NCI-H510A (cell line): ENCODE measurements at places on chromosomes 2 and 18.

DNA sequence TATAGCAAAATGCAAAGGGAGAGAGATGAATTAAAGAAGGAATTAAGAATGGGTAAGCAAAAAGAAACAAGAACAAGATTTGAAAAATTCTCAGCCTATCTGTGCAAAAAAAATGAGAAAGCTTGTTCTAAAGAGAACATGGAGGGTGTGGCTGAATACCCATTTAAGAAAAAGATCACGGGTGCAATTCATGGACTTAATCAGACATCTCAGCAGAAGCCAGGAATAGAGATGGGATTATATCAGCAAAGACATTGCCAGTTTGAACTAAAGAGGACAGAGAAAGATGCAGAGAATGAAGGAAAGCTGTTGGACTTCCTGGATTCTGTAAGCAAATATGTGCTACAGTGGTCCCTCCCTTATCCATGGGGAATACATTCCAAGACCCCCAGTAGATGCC lies 115.6 kb downstream of the RTTN start:
- DNase-seq, result no peak

DNA sequence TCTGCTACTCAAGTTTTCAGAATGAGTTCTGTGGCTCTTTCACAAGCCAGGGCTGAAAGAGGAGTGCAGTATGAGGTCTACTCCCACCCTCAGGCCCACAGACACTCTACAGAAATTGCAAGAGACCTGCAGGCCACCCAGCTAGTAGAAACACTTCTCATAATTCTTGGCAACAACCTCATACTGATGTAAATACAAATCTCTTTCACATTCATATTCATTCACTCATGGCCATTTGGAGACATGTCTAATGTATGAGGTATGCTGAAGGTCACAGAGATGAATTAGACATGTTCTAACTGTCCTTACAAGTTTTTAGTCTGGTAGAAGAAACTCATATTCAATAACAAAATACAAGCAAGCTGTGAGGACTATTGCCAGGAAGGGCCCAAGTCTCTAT lies 83.8 kb upstream of the KLHL29 start:
- no peak for DNase-seq

DNA sequence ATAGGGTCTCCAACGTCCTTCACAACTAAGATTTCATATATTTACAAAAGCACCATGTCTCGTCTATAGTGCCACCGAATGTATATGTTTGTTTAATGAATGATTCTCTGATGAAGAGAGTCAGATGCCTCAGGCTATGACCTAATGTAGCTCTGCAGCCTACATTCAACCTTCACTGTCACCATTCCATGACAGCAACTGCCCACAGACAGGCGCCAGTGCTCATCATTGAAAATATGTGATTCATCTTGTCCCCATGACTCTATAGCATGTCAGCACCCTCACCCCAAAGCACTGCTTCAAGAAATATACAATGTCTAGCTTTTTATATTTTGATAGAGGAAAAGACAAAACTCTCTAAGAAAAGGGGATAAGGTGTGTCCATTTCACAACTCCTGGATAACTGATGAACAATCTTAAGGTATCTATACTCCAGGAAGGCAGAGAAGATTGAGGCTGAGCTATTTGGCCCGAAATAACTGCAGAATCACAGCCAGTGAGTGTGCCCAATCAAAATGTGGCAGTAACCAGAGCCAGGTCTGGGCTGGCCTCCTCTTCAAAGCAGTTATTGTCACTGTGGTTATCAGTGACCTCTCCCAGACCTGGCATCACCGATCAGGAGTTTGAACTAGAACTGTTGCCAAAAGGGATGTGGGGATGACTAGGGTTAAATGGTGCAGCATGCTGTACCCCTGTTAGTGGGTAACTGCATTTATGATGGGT lies 246.6 kb downstream of the SETBP1 start:
- no peak for DNase-seq

DNA sequence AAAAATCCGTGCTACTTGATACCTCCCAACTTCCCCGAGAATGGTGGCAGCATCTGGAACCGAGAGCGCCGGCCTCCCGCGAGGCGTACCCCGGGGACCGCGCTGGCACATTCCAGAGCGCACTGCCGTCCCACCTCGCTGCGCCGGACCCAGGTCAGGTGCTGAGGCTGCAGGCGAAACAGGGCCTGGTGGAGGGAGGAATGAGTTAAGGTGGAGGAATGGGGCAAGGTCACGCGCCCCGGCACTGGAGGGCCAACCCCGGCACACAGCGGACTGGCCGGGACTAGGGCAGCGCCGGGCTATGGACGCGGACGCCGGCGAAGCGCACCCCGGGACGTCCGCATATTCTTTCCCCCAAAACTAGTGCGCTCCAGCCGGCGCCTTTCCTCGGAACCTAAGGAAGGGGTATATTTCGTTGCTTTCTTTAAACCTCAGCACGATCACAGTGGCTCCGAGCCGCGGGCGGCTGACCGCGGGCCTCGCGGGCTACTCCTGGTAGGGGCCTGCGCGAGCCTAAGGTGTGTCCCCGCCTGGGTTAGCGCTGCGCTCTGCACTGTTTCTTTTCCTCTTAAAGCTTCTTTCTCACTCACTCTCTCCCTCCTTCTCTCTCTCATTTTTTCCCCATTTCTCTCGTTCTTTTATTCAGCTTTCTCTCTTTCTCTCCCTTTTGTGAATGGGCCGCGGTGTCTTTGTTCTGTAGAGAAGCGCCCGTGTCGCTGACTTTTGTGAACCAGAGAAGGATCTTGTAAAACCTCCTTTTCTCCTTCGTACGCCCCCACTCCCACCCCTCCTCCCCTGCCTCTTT lies 2.1 kb upstream of the OTX1 start:
- DNase-seq, result no peak

DNA sequence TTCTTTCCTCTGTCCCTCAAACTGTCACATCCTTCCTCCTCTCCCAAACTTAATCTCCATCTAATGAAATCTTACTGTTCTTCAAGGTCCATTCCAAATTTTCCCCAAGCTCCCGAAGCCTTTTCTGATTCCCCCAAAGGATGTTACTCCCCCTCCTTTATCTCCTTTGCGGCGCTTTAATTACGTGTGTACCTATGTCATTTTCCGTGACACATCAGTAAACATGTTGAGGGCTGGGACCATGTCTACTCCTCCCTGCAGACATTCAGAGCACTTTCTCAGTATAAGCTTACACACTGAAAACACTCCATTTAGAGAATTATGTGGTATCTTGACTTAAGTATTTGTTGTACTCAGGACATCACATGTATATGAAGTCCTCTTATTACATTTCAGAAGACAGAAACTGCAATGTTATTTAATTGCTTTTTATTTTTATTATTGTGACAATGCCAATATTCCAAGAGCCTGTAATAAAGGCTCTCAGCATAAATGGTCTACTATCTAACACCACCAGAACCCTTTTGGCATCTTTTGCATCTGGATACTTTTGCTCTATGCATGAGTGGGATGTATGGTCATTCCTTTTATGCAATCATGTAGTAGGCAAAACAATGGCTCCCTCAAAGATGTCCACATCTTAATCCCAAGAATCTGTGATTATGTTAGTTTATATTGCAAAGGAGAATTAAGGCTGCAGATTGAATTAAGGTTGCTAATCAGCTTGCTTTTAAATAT lies 1.8 kb downstream of the NMI start:
- no peak for DNase-seq

DNA sequence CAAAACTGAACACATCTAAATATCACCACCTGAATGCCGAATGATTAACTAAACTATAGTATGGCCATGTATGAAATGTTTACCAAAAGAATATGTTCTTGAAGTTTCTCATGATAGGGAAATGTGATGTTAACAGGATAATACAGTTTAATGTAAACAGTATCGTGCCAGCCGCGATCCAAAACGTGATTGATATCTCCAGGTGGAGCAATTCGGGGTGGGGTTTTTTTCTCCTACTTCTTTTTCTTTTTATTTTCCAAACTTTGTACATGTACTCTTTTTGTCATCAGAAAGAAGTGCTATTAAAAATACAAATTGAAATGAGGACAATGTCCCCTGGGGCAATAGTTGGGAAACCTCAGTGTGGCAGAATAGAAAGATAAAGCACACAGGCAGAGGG lies 4.0 kb upstream of the BIN1 start:
- no peak for DNase-seq

GRCh38 chr2:24115057-24115456 lies 8.1 kb downstream of the PFN4 start:
- DNase-seq, result no peak

DNA sequence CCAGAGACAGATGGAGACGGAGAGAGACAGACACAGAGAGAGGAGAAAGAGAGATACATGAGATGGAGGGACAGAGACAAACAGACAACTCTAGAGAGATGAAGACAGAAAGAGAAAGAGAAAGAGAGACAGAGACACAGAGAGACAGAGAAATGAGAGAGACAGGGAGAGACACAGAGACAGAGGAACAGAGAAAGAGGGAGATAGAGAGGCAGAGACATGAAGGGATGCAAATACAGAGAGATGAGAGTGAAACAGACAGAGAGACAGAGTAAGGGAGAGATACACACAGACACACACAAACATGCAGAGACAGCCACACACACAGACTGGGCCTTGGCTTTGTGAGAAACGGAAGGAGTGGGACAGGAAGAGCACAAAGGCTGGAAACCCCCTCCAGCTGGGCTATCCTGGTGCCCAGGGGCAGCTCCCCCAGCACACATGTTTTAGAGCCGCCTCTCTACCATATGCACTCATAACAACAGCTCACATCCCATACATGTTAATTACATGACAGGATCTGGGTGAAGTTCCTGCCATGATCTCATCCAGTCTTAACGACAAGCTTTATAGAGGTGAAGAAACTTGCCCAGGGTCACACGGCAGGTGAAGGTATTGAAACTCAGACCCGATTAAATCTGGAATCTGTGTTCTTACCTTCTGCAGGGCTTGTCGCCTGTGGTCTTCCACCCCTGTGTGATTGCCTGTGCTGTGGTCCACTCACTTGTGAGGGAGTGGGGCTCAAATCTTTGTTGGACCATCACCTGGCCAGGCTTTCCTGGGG lies 32.4 kb downstream of the IL18R1 start:
- DNase-seq, result no peak
